Fibroblast of the conjunctiva (primary cell): ENCODE measurements at places on chromosomes 2 and 18.

GRCh38 chr18:50836521-50836957 lies 16.7 kb upstream of the MRO start:
- peak; percentile 24 for DNase-seq

DNA sequence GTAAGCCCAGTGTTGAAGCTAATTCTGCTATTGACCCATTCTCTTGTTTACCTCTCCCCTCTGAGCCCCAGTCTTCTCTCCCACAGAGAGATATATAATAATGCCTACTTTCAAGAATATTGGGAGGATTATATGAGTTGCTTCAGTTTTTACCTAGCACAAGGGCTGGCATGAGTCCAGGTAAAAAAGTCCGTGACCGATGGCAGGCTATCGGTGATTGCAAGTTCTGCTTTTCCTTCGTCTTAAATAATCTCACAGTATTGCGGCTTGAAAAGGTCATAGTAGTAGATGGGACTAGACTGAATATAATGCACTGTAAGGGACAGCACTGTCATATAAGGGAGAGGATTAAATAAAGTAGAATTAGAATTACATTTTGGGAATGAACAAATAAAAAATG lies 77.6 kb downstream of the KIF5C start:
- no peak for DNase-seq

- DNase-seq, result no peak
Measured at GRCh38 chr2:196957442-196957841, 30.9 kb upstream of the PGAP1 start.

DNA sequence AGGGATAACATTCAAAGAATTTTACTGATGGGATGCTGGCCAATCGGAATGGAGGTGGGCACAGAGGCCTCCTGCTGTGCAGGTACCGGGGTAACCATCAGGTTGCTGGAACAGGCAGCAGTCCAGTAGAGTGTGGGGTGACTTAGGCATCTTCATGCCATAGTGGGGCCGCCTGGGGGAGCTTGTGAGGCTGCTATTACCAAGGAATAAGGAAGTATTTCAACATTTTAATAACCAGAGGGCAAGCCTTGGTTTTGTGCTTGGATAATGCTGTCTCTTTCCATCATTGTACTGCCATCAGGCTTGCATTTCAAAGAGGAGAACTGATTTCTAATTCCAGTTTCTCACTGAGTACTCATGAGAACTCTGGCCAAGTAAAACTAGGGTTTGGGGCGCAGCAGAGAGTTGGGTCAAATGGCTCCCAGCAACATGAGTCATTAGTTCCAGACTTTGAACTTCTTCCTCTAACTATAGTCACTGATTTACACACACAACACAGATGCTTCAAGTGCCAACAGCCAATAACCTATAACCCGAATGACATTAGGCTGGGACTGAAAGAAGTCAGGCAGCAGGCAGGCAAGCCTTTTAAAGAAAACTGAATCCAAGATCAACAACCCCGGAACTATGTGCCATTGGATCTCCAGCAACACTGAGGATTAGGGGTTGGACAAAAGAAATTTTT lies 56.1 kb upstream of the FHL2 start:
- peak; percentile 94 for DNase-seq

- no peak for DNase-seq
Measured at GRCh38 chr2:34261701-34262100, 662.6 kb upstream of the FAM98A start.

DNA sequence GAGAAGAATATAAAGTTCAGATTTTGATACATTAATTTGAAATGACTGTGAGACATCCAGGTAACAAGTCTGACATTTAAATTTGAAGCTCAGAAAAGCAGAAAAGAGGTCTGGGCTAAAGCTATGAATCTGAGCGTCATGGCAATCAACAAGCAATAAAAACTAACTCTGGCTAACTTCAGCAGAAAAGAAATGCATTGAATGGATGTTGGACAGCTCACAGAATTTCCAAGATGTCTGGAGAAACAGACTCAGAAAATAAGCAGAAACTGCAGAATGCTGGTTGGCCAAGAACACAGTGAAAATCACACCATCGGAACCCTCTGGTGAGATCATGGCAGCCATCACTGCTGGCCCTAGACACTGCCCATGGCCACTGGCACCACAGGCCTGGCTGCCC lies 366.6 kb downstream of the METTL4 start:
- no peak for DNase-seq

- DNase-seq, result no peak
Measured at GRCh38 chr2:78589871-78590270, 435.6 kb upstream of the REG3G start.

- DNase-seq, result peak; percentile 50
Measured at GRCh38 chr2:36456227-36457175, 100.9 kb downstream of the CRIM1 start.

DNA sequence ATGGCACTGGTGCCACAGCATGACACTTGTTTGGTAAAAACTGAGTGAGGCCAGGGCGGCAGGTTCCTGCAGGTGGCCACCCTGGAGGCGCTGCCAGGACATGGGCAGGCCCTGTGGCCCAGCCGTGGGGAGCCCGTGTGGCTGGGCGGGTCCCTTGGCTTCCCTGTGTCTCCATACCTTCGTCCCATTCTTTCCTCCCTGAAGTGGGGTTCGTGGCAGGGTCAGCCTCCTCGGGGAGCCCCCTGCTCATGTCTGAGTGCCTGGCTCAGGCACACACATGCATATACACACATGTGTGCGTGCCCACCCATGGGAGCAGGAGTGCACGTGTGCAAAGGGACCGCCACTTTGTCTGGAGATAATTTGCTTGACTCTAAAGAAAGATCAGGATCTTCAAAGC lies 86.5 kb upstream of the HDAC4 start:
- DNase-seq, result no peak

DNA sequence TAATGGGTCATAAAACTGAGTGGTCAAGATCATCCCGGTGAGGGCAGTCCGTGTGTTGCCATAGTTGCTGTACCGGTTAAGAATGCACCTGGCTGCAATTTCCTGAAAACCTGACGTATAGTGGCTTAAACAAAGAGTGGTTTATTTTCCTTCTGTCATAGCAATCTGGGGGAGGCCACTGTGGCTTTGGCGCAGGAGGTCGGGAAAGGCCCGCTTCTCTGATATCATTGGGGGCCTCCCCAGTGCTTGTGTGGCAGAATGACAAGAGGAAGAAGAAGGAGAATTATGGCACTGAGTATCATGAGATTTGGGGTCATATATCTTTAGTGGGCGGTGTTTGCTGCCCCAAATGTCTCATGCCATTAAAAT lies 4.4 kb downstream of the C2orf92 start:
- no peak for DNase-seq

DNA sequence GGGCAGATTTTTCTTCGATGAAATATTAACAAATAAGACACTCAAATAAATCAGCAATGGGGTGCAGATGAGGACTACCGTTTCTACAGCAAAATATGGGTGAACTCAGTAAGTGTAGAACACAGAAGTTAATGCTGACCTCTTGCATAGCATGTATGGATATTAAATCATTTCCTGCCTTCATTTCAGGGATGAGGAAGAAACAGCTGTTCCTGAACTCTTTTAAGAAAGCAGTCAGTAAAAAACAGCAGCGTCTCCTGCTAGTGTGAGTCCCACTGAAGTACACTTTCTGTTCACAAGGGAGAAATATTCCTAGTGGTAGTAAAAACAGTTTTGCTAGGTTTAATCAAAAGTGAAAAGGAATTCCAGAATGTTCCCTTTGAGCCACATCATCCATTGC lies 379.0 kb downstream of the ZEB2 start:
- no peak for DNase-seq

DNA sequence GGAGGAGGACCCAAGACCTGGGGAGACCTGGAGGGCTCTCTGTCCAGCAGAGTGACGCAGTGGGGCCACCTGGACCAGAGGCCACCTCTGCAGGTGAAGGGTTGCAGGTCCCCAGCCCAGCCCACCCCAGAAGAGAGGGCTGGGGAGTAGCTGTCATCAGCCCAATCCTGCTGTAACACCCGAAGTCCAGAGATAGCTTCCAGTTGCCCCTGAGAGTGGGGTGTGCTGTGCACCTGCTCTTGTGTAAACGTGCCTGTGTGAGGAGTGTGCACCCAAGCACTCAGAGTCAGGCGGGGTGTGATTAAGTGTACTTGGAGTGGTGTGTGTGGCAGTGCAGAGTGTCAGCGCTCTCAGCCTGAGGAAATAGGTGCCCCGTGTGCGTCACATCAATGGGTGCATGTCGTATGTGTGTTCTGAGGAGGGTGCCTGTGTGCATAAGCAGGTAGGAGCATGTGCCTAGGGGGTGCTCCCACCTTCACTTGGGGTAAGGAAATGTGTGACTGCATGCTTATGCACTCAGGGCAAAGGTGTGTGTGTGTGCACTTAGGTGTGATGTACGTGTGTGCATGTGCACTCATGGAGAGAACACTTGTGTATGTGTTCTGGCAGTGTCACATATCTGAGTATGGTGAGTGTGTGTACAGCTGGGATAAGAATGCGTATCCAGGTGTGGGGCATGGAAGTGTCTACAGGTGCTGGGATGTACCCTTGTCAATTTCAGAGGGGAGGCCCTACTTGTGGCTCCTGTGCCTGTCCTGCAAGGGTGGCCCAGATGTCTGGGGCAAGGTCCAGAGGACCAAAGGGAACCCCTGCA lies 672 bp downstream of the ATP6V1B1 start:
- DNase-seq, result no peak

DNA sequence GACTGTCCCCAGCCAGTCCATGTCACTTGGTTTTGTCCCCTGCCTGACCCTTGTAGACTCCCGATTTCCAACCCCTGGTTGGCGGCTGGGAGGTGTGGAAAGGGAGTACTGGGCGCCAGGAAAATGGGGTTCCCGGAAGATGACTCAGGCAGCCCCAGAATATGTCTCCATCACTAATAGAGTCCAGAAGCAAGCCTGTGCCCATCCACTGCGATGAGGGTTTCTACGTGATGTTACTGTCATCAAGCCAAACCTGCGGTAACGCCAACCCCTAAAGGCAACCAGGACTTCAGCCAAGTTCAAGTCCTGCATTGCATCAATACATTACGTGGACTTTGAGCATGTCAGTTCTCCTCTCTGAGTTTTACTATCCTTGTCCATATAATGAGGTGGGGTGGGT lies 62.0 kb upstream of the TAF1B start:
- DNase-seq, result peak; percentile 81

- DNase-seq, result peak; percentile 77
Measured at GRCh38 chr2:11344956-11345677, 681 bp upstream of the ROCK2 start.

- no peak for DNase-seq
Measured at GRCh38 chr2:240909216-240909974, 3.3 kb downstream of the CROCC2 start.

DNA sequence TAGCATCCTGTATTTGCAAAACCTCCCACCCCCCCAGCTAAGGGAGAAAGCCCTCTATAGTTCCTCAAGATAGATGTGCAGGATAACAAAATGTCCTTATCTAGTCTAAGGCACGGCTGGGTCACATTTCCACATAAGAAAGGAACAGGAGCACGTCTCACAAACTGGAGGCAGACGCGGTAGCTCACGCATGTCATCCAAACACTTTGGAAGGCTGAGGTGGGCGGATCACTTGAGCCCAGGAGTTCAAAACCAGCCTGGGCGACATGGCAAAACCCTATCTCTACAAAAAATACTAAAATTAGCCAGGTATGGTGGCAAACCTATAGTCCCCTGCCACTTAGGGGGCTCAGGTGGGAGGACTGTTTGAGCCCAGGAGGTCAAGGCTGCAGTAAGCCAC lies 9.3 kb downstream of the SF3B1 start:
- DNase-seq, result no peak
